ENCODE measurements at places on chromosomes 4 and X. TPM values are rescaled to one million over a fixed set of nuclear protein-coding genes. Genes with fewer than 3 reads are reported as not detected.

PPARGC1A gene
- not detected for total RNA-seq

PCYT1B gene
- not detected for total RNA-seq

GRCh38 chr4:90727938-90728337, 600.7 kb downstream of the CCSER1 start:
- DNase-seq: no peak

GRCh38 chr4:155319516-155319915, 57.2 kb downstream of the MAP9 start:
- DNase-seq: no peak

- no peak for DNase-seq
These were observed 66.7 kb upstream of the PGRMC2 start for GRCh38 chr4:128354205-128354821.

DNA sequence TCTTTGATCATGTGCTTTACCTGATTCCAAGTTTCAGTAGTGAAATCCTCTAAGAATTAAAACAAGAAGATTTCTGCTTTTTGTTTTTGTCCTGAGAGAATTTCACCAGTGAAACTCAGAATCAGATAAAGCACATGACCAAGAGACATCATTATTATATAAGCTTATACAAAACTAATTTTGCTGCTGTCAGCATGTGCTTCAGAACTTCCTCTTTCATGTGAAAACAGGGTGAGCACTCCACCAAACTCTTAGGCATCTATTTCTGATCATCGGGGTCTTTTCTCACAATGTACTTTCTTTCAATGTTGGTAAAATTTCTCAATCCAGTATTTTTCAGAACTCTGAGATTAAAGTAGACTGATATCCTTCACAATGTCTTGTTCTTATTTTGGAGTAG, 152.1 kb downstream of the SLC39A8 start:
- no peak for DNase-seq

- DNase-seq: no peak
These were observed 119.1 kb downstream of the TSPAN5 start for GRCh38 chr4:98539299-98539698.

- no peak for DNase-seq
These were observed 76.4 kb downstream of the CLCN4 start for GRCh38 chrX:10233173-10233572.

GRCh38 chr4:7487998-7488671, 53.4 kb upstream of the PSAPL1 start:
- DNase-seq: no peak

- no peak for DNase-seq
These were observed 155.8 kb downstream of the ATP10D start for GRCh38 chr4:47640911-47641310.

DNA sequence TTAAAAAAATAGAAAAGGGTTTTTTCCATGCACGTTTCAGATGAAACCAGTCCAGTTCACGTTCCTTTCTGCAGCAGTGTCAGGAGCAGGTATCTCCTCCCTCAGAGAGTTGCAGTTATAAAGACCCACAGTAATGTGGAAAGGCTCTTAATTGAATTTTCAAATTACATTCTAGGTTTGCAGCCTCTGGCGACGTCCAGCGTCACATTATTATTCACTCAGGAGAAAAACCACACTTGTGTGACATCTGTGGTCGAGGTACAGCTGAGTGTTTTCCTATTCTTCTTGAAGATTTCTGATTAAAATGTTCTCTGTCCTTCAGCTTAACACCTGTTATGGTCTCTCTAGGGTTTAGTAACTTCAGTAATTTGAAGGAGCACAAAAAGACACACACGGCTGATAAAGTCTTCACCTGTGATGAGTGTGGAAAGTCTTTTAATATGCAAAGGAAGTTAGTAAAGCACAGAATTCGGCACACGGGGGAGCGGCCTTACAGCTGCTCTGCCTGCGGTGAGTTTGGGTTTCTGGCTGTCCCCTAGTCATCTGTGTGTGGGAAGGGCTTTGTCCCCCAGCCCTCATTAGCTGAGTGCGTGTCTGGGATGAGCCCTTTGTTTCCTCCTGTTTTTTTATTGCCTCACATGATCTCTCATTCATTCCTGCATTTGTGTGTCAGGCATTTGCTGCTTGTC, 25.6 kb downstream of the ZBTB49 start:
- no peak for DNase-seq

DNA sequence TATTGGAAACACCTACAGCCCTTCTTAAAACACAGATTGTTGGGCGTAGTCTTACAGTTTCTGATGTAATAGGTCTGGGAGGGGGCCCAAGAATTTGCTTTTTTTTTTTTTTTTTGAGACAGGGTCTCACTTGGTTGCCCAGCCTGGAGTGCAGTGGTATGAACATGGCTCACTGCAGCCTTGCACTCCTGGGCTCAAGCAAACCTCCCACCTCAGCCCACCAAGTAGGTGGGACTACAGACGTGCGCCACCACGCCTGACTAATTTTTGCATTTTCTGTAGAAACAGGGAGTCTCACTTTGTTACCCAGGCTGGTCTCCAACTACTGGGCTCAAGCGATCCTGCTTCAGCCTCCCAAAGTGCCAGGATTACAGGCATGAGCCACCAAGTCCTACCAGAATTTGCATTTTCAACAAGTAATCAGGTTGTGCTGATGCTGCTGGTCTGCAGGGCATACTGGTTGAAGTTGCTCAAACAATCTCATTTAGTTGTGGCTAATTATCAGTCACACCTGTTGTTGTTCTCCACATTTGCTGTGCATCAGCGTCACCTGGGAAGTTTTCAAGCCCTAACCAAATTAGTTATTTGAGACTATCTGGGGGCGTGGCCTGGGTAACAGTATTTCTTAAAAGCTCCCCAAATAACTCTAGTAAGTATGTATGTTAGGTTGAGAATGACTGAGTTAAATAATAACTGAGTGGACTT, 14.0 kb downstream of the TMEM154 start:
- DNase-seq: peak; percentile 72

Measured in B cell (primary cell).